NCI-H460 (cell line): ENCODE measurements at places on chromosomes 12 and 14.
A peak's percentile ranks its signal among the peaks of the same experiment; 100 is the strongest.

- no peak for DNase-seq
Measured at GRCh38 chr12:58967561-58967960, 47.3 kb upstream of the LRIG3 start.

GRCh38 chr14:105064001-105064400 lies 1.2 kb downstream of the GPR132 start:
- DNase-seq: no peak

DNA sequence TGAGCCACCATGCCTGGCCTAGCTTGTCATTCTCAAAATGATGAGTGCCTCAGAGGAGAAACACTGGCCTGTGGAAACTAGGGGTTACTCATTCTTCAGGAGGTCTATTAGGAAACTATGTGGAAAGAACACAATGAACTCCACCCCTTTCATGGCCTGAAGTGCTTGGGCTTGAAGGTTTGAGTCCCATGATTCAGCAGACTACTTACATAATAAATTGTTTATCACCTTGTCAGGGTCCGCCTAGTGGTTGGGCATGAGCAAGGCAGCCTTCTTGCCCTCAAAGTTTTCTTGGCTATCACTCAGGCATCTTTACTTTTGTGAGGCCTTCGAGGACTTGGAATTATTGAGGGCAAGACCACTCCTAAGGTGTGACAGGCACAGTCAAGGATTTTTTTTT lies 251.2 kb downstream of the ACSS3 start:
- peak; percentile 9 for DNase-seq

DNA sequence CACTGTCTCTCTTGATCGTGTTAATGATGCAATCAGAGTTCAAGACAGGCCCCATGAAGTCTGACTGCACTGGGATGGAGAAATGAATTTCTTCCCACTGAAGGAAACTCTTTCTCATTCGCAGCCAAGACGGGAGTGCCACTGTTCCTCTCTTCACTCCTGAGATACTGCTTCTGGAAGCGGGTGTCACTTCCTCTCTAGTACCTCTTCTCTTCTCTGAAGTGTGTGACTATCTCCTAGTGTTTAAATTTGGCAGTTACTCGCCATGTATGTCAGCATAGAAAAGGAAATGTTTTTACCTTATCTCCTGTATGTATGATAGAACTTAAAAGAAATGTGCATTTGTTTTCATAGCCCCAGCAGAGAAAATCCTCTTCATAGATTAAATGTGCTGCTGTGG lies 215.2 kb downstream of the ANO6 start:
- DNase-seq: no peak

GRCh38 chr14:99286761-99287160 lies 14.8 kb upstream of the BCL11B start:
- no peak for DNase-seq

GRCh38 chr12:8950221-8950527 lies 729 bp upstream of the M6PR start:
- DNase-seq: no peak

DNA sequence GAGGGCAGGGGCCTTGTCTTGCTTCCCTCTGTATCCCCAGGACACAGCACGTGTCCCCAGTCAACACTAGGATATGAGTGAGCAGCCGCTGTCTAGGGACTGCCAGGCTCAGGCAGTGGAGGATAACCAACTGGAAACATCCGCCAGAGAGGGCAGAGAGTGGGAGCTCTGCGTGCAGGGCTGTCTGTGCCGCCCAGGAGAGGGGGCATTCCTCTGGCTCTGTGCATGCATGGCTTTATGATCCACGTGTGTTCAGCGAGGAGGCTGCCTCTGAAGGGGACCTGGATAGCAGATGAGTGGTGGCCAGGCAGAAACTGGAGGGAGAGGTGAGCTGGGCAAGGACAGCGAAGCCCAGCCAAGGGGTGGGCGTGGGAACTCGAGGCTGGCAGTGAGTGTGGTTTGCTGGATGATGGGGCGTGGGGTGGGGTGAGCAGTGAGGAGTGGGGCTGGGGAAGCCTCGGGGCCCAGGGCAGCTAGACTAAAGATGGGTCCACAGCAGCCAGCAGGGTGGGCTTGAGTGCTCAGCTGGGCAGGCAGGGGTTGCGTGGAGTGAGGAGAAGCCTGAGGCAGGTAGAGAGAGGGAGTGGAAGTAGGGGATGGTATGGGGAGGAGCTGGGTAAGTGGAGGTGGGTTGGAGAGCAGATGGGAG lies 72.9 kb downstream of the PRIMA1 start:
- DNase-seq: no peak
